Caco-2 (cell line): ENCODE measurements at places on chromosomes 12 and 14. TPM values are rescaled to one million over a fixed set of nuclear protein-coding genes. Genes with fewer than 3 reads are reported as not detected.

- no peak overlapping the region for H3K4me3 ChIP-seq
- H3K4me1 ChIP-seq: no peaks in the 10 kb centered on the region; the same call in 1 of the 2 replicates
- DNase-seq: no peak
- H3K27ac ChIP-seq: no peak overlapping the region
- no peaks in the 10 kb centered on the region for H3K27me3 ChIP-seq
Measured at GRCh38 chr14:38290601-38291188, 34.8 kb upstream of the CLEC14A start.

GRCh38 chr12:100356644-100357223 lies at the start of gene SLC17A8:
Gene SLC17A8, plus strand, starts transcription at chr12:100357074. Its CDS starts 318 bp downstream, at chr12:100357392.
- no peak within 1 kb of the TSS for H3K4me3 ChIP-seq
- no peaks in the 10 kb centered on the region for H3K27me3 ChIP-seq
- no peaks in the 10 kb centered on the region for H3K4me1 ChIP-seq
- H3K36me3 ChIP-seq: no peaks in the 10 kb centered on the region
- no peak within 1 kb of the TSS for H3K27ac ChIP-seq
- no peak for DNase-seq

The LRP1-AS gene
- not detected in 2 replicates for total RNA-seq

- no peak for DNase-seq
- no peak overlapping the region for H3K27ac ChIP-seq
- peaks cover 16% of the 10 kb centered on the region for H3K4me1 ChIP-seq
- H3K36me3 ChIP-seq: no peaks in the 10 kb centered on the region
- no peaks in the 10 kb centered on the region for H3K27me3 ChIP-seq
Measured at GRCh38 chr12:91098461-91098860, 12.8 kb downstream of the LUM start.

The PRR4 gene
- 6.8 and 8.4 TPM in 2 replicates for total RNA-seq
